ENCODE measurements at places on chromosomes 7 and 10. TPM values are rescaled to one million over a fixed set of nuclear protein-coding genes. Genes with fewer than 3 reads are reported as not detected.

CYP2C18 gene
- 0.08 TPM for total RNA-seq

CRTAC1 gene
- 1.8 TPM for total RNA-seq

C10orf62 gene
- not detected for total RNA-seq

UCN3 gene
- total RNA-seq, result not detected

UCMA gene
- not detected for total RNA-seq

Data from A549 treated with DMSO at 1 μM for 4 hours (cell line).